HuH-7 (cell line): ENCODE measurements at places on chromosomes 11 and 22.

- no peak for DNase-seq
Observed at GRCh38 chr11:118622376-118623268, 15.2 kb downstream of the PHLDB1 start.

DNA sequence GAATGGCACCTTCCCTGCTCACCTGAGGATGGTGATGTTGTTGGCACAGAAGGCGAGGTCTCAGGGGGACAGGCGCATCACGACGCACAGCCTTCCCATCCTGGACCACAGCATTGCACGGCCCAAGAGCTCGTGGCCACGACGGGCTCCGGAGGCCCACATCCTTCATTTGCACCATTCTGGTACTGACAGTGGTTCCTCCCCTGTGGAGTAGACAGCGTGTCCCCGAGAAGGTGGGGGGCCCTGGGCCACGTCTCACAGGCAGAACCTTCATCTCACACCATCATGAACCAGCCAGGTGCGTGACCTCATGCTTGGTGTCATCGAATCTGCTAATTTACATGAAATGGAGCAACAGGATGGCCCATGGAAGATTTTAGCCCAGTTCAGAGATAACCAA, 180.0 kb downstream of the CTTN start:
- DNase-seq = no peak

DNA sequence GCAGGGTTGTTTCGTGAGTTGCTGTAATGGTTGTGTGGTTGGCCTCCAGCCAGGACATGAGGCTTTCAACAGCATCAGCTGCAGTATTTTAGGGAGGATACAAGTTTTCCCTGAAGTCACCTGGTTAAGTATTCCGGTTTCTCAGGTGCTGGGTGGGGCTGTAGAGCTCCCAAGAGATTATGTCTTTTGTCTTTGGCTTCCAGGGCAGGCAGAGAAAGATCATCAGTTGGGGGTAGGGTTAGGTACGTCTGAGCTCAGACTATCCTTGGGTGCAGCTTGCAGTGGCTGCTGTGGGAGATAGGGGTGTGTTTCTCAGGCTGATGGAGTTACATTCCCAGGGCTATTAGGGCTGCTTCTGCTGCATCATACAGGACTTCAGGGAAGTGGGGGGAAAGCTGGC, 47.5 kb upstream of the MRGPRX1 start:
- no peak for DNase-seq

- no peak for DNase-seq
Observed at GRCh38 chr11:31477528-31478222, 31.7 kb downstream of the IMMP1L start.

GRCh38 chr11:17692931-17693330, 26.4 kb upstream of the MYOD1 start:
- DNase-seq = no peak

GRCh38 chr22:17501679-17502285, 61.5 kb upstream of the SLC25A18 start:
- DNase-seq = peak; percentile 77

DNA sequence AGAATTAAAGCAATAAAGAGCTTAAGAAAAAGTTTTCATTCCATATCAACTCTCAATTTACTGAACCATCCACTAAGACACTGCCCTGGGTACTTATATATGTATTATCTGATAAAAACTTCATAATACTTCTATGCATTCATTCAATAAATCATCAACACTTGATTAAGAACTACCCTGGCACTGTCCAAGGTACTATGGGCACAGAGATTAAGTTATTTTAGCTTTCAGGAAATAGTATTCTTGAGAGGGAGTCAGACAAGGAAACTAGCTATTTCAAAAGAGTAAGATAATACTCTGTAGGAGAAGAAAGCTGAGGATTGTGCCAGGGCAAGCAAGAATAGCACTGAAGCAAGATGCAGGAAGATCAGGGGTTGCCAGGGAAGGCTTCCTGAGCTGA, 640.8 kb downstream of the FAM181B start:
- no peak for DNase-seq

DNA sequence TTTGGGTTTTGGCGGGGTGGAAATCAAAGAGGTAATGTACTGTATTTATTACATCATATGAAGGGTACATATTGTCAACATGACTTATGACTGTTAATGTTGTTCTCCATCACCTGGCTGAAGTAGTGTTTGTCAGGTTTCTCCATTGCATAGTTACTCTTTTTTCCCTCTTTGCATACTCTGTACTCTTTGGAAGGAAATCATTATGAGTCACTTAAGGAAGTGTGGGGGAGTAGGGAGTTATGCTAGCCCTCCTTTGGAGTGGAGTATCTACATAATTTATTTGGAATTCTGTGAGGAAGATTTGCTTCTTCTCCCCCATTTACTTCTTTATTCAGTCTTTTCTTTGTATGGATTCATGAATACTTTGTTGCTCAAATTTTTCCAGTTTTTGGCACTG, 3.6 kb upstream of the PGR start:
- DNase-seq = no peak
